IPS DF 19.7 (cell line): ENCODE measurements at places on chromosomes 4 and X.

DNA sequence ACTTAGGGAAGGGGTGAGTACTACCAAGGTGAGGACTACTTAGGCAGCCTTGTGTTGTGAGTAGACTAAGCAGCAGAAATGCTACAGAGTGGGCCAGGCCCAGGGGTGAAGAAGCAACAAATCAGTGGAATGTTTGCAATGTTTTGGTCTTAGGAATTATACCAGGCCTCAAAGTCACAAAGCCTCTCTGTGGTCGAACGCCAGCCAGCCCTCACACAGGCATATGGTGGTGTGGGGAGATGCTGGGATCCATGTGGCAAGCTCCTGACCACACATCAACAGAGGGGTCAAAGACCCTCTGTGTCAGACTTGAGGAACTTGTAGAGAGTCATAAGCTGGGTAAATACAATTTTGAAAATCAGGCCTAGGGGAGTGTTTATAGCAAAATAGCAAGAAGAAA lies 153.8 kb upstream of the KLF3 start:
- DNase-seq: no peak

DNA sequence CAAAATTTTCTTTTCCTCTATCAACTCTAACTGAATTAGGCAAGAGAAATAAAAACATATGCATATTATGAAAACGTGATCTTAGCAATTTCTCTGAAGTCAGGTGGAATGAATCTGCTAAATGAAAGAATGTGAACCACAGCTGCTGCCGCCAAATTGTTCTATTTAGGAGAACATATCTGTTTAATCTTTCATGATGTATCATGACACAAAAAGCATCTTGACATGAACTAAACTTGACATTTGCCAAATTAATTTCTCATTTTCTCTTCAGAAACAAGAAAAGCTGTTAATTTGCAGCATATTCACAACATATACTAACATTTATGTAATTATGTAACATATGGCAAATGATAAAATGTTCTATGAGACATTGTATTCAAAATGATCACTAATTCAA lies 1237.9 kb downstream of the TECRL start:
- no peak for DNase-seq

GRCh38 chrX:150438165-150438564 lies 75.0 kb downstream of the MAMLD1 start:
- no peak for DNase-seq

- DNase-seq: no peak
These were observed 14.2 kb downstream of the GRPR start for GRCh38 chrX:16137416-16138107.

GRCh38 chr4:21815651-21816377 lies 132.8 kb downstream of the KCNIP4 start:
- no peak for DNase-seq
